ENCODE measurements at places on chromosomes 2 and 18. TPM values are rescaled to one million over a fixed set of nuclear protein-coding genes. Genes with fewer than 3 reads are reported as not detected.

DSG2 gene
- total RNA-seq: 0.09 TPM

HAAO gene
- total RNA-seq: 0.98 TPM

ZC3H8 gene
- 21.2 TPM for total RNA-seq

CFAP65 gene
- total RNA-seq: not detected

INPP4A gene
- total RNA-seq: 74.8 TPM

INHA gene
- not detected for total RNA-seq

PAX8 gene
- 1.6 TPM for total RNA-seq

CHN1 gene
- total RNA-seq: 15.5 TPM

UGT1A1 gene
- not detected for total RNA-seq

WDR35 gene
- total RNA-seq: 8.3 TPM

SNORC gene
- 2.0 TPM for total RNA-seq

PPP4R3B gene
- 79.0 TPM for total RNA-seq

AMER3 gene
- not detected for total RNA-seq

ARHGEF4 gene
- total RNA-seq: not detected

SELENOI gene
- 44.5 TPM for total RNA-seq

RAPH1 gene
- total RNA-seq: 13.5 TPM

CYTIP gene
- 581 TPM for total RNA-seq

IL1A gene
- total RNA-seq: 4.3 TPM

RALB gene
- 91.9 TPM for total RNA-seq

DLGAP1 gene
- total RNA-seq: 1.1 TPM

MRO gene
- not detected for total RNA-seq

EMILIN1 gene
- 0.42 TPM for total RNA-seq

DNER gene
- not detected for total RNA-seq

KCNG3 gene
- total RNA-seq: not detected

GALNT5 gene
- total RNA-seq: 0.17 TPM

SERPINB3 gene
- not detected for total RNA-seq

OTOF gene
- total RNA-seq: 2.1 TPM

EGR4 gene
- 0.29 TPM for total RNA-seq

CSRNP3 gene
- not detected for total RNA-seq

ZNF236 gene
- 20.1 TPM for total RNA-seq

METTL4 gene
- total RNA-seq: 31.2 TPM

DNAH6 gene
- total RNA-seq: 1.6 TPM

DSG4 gene
- total RNA-seq: not detected

PROC gene
- total RNA-seq: not detected

EN1 gene
- not detected for total RNA-seq

ADD2 gene
- total RNA-seq: 7.4 TPM

GRP gene
- not detected for total RNA-seq

REG3A gene
- not detected for total RNA-seq

TTN gene
- total RNA-seq: 3.1 TPM

SLC8A1 gene
- 0.45 TPM for total RNA-seq

NTSR2 gene
- total RNA-seq: not detected

IL36G gene
- 0.48 TPM for total RNA-seq

DYNC1I2 gene
- 30.0 TPM for total RNA-seq

SERPINB10 gene
- total RNA-seq: not detected

SCN7A gene
- not detected for total RNA-seq

C2orf66 gene
- 0.43 TPM for total RNA-seq

TCF7L1 gene
- total RNA-seq: not detected

CMPK2 gene
- 2.0 TPM for total RNA-seq

HJURP gene
- total RNA-seq: 147 TPM

GALNT13 gene
- total RNA-seq: not detected

HOXD1 gene
- not detected for total RNA-seq

AAMP gene
- 60.0 TPM for total RNA-seq
